ENCODE measurements at places on chromosomes 3 and 15.

GRCh38 chr3:197501879-197502620 lies 53.7 kb downstream of the BDH1 start:
- DNase-seq: no peak

DNA sequence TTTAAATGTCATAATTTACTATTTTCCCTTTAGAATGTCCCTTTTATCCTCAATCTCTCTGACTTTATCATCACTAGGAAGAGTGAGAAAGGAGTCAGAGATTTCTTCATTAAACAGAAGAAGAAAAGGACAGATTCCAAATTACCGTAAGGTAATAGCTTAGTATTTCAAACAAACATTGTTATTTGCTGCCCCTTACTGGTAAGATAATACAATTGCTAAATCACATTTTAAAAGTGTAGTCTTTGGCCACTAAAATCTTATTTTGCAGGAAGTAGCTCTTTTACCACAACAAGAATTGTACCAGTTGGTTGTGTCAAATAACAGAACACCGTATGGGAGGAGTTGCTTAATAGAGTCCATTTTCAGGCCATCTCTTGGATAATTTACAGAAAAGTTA lies 53.7 kb downstream of the CGGBP1 start:
- no peak for DNase-seq

- no peak for DNase-seq
These were observed 667 bp downstream of the UMPS start for GRCh38 chr3:124730941-124731297.

DNA sequence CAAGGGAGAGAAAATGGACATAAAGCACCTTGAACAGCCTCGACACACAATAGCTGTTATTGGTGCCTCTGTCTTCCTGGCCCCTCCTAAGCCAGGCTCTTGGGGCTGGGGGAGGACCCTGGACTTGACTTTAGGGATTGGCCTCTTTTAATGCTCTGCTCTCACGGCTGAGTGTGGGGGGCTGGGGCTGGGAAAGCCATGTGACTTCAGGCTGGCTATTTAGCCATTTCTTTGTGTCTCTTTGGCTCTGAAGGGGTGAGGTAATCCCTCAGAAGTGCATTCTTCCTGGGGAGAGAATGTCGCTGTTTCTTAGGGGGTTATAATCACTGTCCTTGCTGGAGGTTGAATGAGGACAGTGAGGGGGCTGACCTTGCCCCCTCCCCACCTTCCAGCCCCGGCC lies 26.2 kb downstream of the MAGEF1 start:
- no peak for DNase-seq

DNA sequence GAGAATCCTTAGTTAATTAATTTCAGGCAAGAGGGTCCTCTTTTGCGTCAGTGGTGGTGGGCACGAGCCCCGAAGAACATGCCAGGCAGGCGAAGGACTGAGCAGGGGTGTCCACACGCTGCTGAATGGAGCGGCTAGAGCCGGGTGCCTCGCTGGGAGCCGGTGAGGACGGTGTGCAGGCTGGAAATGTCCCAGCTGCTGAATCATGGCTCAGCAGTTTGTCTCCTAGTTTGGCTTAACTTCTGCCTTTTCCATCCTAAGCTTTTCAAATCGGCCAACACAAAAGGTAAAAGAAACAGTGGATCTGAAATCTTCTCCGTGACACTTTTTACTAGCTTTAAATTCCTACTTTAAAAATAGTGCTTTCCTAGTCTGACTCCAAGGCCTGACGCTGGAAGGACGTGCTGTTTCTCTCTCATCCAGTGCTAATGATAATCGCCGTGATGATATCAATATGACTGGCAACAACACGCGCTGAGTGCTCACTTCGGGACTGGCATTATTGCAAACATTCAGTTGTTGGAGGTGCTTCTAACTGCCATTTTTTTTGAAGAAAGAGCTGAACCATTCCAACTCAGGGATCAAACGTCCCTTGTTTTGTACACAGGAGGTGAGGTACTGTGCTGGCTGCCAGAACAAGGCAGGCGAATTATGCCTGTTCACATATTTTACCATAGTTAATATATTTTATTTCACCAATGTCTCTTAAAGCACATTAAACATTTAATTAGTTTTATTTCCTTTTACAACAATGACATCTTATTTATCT lies 19.8 kb downstream of the PCSK6 start:
- DNase-seq: no peak

GRCh38 chr3:140899363-140899762 lies 42.3 kb upstream of the SLC25A36 start:
- no peak for DNase-seq

DNA sequence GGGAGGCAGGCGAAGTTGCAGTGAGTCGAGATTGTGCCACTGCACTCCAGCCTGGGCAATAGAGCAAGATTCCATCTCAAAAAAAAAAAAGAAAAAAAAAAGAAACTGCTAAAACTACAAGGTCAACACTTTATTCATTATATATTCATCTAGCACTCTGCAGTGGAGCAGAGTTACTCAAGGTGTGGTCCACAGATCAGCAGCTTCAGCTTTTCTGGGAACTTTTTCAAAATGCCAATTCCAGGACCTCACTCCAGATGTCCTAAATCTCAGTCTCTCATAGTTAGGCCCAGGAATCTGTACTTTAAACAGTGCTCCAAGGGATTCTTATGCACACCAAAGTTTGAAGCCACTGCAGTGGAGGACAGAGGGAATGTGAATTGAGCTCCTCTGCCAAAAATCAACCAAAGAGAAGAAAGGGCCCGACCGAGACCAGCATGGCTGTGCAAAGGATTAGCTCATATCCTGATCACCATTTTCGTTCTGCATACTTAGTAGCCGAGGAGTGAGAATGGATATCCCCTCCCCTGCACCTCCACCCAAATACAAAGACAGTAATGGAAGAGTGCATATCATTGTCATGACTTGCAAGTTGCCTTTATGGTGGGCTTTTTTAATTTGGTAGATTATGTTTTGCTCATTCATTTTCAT lies 201.9 kb downstream of the MEX3B start:
- no peak for DNase-seq

DNA sequence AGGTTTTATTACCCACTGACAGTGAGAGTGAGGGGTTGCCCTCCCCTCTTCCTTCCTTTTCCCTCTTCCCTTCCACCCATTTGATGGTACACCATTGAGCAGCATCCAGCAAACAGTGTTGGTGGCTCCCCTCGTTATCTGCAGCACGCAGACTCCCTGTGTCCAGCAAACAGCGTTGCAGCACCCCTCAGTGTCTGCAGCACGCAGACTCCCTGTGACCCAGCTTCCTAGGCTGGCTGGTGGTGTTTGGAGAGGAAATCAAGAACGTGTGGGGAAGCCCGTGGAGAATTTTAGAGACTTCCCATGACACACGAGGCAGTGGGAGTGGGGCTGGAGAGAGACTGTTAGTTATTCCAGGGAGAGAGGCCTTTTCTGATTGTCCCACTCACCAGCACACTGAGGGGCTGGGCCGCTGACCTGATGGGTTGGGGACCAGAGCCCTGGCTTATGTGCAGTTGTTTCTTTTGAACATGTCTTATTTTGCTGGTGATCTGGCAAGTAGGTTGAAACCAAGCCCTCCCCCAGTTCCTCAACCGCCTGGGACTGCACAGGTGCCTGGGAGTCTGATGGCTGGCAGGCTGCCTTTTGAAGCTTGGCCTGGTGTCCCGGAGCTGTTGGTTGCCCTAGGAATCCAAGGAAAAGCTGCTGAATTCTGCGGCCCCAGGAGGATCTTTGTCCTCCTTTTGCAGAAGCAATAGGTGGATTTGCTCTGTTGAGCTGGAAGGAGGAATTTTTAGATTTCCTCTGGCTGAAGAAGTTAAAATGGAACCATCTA lies 19.0 kb downstream of the APBA2 start:
- no peak for DNase-seq

DNA sequence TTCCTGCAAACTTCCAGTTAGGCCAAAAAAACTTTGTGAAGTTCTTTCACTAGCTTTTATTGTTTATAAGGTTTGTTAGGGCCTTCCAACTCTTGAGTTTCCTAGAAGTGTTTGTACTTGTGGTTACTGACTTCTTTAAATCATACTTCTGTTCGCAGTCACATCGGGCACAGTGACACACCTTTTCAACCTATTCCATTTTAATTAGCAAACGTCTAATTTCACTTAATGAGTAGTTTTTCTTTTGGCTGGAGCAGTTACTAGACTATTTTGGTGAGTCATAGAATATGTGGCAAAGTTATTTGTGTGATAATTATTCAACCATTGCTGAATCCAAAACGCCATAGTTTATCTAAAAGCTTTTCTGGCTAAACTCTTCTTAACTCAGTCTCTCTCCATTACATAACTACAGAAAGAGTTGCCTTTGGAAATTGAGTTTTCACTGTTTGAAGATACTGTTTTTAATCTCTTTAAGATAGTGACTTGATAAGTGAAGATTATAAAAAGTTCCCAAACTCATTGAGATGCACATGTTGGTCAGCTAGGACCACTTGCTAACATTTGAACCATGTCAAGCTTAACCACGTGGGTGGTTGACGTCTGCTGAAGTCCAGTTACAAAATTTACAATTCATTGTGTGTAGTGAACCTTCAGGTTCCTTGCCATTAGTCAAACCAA lies 21.5 kb downstream of the CNOT10 start:
- no peak for DNase-seq

DNA sequence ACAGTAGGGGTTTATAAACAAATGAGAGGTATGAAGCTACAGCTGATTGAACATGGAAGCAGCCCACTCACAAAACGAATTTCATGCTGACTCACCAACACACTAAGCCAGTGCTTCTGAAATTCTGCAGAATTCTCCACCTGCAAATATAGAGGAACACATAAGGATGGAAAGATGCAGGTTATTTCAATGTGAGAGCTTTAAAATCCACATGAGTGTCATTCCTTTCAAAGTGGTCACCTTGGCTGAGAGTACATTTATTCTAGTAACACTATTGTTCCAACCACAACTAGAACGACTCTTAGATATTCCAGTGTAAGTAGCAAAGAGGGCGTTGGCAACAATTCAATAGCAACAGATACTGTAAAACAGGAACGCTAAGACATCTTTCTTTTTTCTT lies 189.9 kb upstream of the TSC22D2 start:
- no peak for DNase-seq

All from NCI-H345 (cell line).